ENCODE measurements at places on chromosomes 6 and 20.

DNA sequence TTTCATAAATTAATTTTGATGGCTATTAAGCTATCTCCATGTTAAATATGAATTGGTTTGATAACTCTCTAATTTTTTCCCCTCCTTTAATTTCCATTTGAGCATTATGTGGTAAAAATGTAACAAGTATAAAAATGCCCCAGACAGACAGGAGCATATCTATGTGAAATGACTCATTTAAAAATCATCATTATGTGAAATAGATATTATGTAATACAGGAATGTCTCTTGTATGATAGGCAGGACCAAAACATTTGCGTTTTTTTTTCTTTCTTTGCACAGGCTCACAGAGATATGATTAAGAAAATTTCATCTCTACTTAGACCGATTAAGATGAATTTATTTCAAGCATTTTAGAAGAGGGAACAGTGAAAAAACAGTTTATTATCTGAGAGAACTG is 95.8 kb downstream of the AKAP7 start:
- DNase-seq = no peak

- DNase-seq = no peak
These were observed 961 bp downstream of the CCHCR1 start for GRCh38 chr6:31156641-31157040.

- DNase-seq = no peak
These were observed 644 bp downstream of the RBL1 start for GRCh38 chr20:37095108-37095598.

DNA sequence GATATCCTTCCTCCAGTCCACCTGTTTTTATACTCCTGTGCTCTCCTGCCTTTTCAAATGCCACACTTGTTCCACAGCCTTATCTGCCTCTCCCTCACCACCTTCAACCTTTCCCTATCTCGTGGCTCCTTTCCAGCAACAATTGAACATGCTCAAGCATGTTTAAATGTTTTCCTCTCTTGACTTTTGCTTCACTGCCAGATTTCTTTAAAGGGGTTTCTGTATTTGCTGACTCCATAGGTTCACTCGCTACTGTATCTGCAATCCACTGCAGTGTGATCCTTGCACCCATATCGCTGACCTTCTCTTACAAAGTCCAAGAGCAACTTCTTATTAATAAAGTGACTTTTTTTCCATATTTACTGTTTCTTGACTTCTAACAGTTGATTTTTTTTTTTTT is 11.2 kb upstream of the GMNN start:
- no peak for DNase-seq

GRCh38 chr6:135002229-135002844 is 52.3 kb downstream of the HBS1L start:
- DNase-seq = no peak

- DNase-seq = no peak
These were observed 6.7 kb downstream of the AFDN start for GRCh38 chr6:167833396-167833763.

GRCh38 chr6:47137073-47137472 is 94.9 kb upstream of the ADGRF1 start:
- DNase-seq = no peak

DNA sequence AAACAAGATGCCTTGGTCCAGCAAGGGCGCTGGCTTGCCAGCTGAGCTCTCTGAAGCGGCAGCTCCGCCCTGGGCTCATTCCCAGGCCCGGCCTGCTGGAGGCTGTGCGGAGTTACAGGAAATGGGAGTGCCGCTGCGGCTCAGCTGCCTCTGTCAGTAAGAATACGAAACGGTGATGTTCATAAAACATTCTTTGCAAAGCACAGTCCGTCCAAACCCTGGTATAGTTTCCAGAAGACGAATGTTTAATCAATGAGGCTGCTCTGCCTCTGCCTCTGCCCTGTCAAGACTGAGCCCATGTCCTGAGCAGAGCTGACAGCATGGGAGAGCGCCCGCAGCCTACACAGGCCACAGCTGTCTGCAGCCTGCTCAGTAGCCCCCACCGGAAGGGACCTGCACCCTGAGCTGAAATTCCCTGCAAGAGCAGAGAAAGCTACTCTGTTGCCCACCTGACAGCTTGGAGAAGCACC is 153.3 kb upstream of the SNX9 start:
- peak; percentile 41 for DNase-seq

- DNase-seq = no peak
These were observed 3.2 kb downstream of the ACTR5 start for GRCh38 chr20:38751360-38751976.

DNA sequence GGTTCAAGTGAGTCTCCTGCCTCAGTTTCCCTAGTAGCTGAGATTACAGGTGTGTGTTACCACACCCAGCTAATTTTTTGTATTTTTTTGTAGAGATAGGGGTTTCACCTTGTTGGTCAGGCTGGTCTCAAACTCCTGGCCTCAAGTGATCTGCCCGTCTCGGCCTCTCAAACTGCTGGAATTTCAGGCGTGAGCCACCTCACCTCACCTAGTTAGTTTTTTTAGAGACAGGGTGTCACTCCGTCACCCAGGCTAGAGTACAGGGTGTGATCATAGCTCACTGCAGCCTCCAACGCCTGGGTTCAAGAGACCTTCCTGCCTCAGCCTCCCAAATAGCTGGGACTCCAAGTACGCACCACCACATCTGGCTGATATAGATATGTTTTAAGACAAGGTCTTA is 22.9 kb downstream of the SYTL3 start:
- no peak for DNase-seq

GRCh38 chr6:109002051-109002697 is 92.5 kb downstream of the SESN1 start:
- no peak for DNase-seq

DNA sequence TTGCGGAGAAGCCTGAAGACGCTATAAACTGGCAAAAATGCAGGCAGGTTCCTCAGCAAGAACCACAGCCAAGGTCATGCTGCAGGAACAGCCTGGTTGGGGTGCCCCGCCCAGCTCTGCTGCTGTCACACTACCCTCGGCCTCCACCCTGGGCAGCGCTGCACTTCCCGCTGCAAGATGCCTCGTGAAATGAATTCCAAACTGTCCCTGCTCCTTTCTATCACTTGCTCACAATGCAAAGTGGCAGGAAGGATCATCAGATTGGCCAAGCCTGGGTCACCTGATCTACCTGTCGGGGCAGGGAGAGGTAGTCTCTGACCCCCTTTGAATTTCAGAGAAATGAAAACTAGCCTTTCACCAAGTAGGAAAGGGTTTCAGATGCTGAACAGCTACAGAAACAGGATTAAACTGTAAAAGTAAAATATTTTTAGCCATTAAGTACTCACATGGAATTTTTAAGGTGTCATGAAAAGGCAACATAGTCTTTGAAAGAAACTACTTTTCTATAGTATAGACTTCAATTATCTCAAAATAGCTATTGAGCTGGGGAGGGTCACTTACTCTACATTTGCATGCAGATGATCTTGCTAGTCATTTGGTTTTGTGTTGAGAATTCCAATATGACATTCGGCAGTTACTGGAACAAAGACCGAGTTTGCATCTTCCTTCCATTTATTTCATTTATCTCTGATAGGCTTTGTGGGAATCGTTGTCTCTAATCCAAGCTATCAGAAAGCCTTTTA is 236.4 kb upstream of the ASCC3 start:
- no peak for DNase-seq
